Myocyte (in vitro differentiated cells): ENCODE measurements at places on chromosomes 13 and 19. TPM values are rescaled to one million over a fixed set of nuclear protein-coding genes. Genes with fewer than 3 reads are reported as not detected.

DNA sequence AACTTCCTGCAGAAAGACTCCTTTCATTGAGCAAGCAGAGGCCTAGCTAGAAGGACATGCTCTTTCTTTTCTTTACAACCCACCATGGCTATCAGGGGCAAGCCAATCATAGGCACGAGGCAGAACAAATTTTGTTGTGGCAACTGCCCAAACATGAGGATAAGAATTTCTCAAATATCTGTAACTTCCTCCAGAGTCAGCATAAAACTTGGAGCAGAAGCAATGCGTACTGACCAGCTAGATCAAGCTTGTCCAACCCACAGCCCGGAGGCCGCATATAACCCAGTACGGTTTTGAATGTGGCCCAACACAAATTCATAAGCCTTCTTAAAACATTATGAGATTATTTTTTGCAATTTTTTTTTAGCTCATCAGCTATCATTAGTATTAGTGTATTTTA is 87.0 kb upstream of the SOX21 start:
- DNase-seq: no peak

GRCh38 chr13:102933523-102933922 is 87.7 kb downstream of the ERCC5 start:
- DNase-seq: no peak

GRCh38 chr13:111120422-111120821 is 5.3 kb downstream of the ARHGEF7 start:
- peak; percentile 74 for DNase-seq

DNA sequence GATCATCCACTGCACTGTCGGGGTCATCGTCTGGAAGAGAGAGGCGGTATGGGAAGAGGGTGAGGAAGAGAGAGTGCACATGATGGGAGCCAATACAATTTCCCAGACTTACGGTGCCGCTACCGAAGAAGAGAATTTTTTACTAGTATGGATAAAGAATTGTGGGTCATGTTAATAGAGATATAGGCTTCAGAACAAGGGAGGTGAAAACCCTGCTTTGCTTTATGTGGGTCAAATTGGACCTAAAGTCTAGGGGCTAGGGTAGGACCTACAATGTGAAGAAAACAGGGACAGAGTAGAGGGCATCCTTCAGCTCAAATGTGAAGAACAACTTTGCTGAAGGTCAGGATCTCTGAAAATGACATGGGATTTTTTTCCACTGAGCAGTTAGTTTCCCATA is 29.9 kb downstream of the UNC13A start:
- no peak for DNase-seq

- no peak for DNase-seq
Measured at GRCh38 chr13:95235199-95235756, 66.0 kb downstream of the ABCC4 start.

- no peak for DNase-seq
Measured at GRCh38 chr13:26557051-26557392, 461 bp upstream of the WASF3 start.

GRCh38 chr13:106401081-106401480 is 134.4 kb downstream of the EFNB2 start:
- DNase-seq: no peak

DNA sequence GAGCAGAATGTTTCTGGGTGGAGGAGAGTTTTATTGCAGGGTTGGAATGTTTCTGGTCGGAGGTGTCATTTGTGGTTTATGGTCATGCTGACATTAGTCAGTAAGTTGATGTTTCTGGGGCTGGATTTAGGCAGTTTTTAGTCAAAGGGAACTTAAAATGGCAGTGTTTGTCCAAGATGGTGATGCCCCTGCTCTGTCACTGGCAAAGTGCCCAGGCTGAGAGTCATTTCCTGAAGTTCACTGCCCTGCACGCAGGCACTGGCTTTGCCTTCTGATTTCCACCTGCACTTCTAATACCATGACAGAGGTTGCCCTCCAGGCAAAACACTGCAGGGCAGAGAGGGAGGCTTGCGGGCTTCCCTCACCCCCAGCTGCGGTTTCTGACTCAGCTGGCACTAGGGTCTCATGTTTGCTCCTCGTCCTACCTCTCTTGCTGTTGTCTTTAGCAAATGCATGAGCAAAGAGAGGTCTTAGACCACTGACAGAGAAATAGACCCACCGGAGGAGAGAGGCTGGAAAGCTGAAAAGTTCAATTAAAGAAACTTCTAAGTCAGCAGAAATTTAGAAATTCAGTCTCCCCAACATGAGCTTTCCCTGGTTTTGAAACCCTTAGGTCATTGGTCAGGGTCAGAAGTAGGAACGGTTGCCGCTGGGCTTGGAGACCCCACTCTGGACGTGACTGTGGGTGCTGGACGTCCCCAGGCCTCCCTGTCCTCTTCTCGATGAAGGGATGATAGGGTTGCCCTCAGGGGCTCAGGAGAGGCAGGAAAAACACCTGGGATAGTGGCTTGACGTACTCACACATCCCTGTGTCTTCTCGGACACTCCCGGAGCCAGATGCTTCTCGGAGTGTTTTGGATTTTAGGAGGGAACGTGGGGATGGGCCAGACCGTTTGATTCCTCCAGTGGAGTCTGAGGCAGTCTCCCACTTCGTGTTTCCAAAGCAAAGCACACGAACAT is 26.3 kb downstream of the TMEM255B start:
- DNase-seq: peak; percentile 67

DNA sequence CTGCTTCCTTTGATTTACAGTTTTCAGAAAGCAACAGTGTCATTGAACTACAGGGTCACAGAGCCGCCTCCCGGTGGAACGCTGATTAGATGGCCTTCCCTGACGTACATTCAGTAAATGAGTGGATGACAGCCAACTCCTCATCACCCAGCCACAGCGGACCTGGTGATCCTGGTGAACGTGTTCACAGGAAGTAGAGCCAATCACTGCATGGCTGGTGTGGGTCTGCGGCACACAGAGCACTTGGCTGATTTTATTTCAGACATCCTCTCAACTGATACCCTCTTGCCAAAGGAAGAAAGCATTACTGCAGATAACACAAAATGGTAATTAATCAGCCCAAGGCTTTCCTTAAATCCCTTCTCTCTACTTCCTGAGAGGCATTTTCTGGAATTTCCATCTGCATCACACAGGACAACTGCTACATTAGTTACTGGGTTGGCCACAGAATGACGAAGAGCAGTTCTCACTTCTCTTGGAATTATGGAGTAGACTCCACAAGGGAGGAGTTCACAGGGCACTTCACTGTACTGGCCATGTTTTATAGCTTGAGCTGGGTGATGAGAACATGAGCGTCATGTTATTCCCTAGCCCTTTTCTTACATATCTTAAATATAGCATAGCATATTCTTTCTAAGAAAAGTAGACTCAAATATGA is 84.0 kb upstream of the SLC7A1 start:
- no peak for DNase-seq

DNA sequence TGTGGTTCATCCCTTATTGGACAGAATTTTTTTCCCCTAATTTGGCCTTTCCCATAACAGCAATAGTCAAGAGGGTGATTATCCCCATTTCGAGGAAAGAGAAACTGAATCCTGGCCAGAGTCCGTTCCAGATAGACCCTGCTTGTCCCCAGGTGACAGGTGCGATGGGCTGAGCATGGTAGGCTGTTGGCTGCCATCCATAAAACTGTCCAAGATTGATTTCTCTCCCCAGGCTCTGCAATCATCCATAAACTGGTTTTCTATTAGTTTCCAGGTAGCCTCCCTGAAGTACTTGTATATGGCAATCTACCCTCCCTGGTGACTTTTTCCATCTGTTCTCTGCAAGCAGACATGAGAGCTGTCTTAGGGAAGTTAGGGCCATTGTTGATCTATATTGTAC is 25.4 kb downstream of the SERP2 start:
- DNase-seq: no peak

GRCh38 chr13:73338389-73338788 is 279.6 kb downstream of the KLF5 start:
- DNase-seq: no peak

DNA sequence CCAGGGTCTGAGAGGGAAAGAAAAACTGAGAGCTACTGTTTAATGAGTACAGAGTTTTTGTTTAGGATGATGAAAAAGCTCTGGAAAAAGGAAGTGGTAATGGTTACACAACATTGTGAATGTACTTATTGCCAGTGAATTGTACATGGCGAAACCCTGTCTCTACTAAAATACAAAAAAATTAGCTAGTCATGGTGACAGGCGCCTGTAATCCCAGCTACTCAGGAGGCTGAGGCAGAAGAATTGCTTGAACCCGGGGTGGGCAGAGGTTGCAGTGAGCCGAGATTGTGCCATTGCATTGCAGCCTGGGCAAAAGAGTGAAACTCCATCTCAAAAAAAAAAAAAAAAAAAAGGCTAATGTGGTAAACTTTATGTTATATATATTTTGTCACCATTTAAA is 96.3 kb downstream of the VWA8 start:
- DNase-seq: no peak

GRCh38 chr19:42473686-42474085 is 30.9 kb upstream of the CXCL17 start:
- no peak for DNase-seq

DNA sequence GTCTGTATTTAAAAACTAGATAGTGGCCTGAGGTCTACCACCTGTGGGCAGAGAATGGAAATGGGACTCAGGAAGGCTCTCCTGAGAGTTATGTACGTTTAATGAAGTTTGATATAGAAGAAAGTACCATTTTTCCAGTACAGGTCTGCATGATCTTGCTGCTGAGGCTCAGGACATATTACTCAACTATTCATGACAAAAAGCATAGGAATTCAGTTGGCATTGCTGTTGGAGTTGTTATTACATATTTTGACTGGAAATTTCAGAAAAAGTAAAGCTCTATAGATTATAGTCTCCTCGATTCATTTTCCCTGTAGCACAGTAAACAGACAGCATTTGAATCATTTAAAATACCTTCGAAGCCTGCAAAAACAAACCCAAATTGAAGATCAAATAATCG is 469.8 kb downstream of the DCT start:
- DNase-seq: no peak

ZNF772 gene
- 22.8 and 33.6 TPM in 2 replicates for total RNA-seq

FPR1 gene
- 0.05 and 0.16 TPM in 2 replicates for total RNA-seq

CEACAM19 gene
- 4.9 and 6.9 TPM in 2 replicates for total RNA-seq

NKPD1 gene
- 0.10 and 0.13 TPM in 2 replicates for total RNA-seq

PEAK3 gene
- 0.16 and 0.36 TPM in 2 replicates for total RNA-seq

FCAR gene
- not detected in 2 replicates for total RNA-seq

ZNF558 gene
- 33.3 and 34.0 TPM in 2 replicates for total RNA-seq

SLC7A10 gene
- total RNA-seq: not detected in 2 replicates

POLR2I gene
- 71.6 and 72.6 TPM in 2 replicates for total RNA-seq

PSG1 gene
- 4.7 and 16.3 TPM in 2 replicates for total RNA-seq

PNMA8C gene
- total RNA-seq: 0.05 and 0.10 TPM in 2 replicates

F2RL3 gene
- not detected in 2 replicates for total RNA-seq

URAD gene
- not detected in 2 replicates for total RNA-seq

MATK gene
- not detected in 2 replicates for total RNA-seq

C19orf33 gene
- total RNA-seq: not detected in 2 replicates
